NCI-H146 (cell line): ENCODE measurements at places on chromosomes 2 and 18.
A peak's percentile ranks its signal among the peaks of the same experiment; 100 is the strongest.

DNA sequence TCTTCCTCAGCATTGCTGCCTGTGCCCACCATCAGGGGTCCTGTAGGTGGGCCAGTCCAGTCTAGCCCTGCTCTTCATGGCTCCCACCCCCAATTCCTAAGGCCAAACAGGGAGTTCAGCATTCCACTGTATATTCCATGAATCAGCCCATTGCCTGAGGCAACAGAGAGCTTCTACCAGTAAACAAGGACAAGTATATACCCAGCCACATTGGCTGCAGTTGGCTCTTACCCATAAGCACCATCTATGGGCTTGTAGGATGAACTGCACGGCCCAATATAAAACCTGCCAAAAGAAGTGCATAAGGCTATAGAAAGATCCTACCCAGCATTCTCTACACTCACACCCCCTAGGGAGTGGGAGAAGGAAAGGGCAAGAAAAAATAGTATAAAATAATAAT lies 95.1 kb upstream of the SALL3 start:
- DNase-seq: no peak

GRCh38 chr18:36255072-36255698 lies 42.3 kb upstream of the FHOD3 start:
- DNase-seq: no peak

- DNase-seq: no peak
These were observed 3.0 kb upstream of the NMUR1 start for GRCh38 chr2:231533086-231533776.

DNA sequence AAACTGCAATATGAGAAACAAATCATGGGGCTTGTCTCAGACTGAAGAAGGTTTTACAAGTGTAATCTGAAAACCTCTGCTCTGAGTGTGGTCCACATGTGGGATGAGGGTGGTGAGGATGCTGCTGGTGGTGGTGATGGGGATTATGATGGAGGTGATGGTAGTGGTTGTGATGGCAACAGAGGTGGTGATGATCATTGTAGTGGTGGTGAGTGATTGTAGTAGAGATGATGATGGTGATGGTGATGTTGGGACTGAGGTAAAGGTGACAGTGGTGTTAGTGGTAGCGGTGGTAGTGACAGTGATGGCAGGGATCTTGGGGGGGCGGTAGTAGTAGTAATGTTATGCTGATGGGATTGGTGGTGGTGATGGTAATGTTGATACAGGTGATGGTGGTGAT lies 217.8 kb downstream of the ANAPC1 start:
- no peak for DNase-seq

- DNase-seq: no peak
These were observed 42.5 kb upstream of the ATP6V1B1 start for GRCh38 chr2:70893186-70893585.

DNA sequence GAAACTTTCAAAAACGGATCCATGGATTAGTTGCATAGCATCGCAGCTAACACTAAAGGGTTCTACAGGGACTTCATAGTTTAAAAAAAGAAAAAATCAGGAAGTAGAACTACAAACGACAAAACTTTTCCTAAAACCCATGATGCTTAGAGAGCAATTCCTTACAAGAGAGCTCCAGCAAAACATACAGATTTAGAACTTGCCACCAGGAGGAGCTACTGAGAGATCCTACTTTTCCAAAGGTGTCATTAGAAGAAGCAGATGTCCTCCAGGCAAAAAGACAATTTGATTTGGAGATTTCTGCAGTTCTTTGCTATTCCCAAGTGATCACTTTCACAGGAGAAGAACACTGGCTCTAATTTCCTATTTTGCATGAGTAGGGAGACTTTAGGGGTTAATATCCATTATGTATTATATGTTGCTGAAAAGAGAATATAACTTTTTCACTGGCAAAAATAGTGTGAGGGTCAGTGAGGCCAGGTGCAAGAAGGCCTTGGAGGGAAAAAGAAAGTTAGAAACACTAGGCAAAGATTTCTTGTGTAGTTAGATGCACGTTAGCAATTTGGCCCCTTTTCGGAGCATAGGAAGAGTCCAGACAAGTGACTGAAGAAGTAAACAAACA lies 436.2 kb downstream of the SUCLG1 start:
- peak; percentile 36 for DNase-seq

DNA sequence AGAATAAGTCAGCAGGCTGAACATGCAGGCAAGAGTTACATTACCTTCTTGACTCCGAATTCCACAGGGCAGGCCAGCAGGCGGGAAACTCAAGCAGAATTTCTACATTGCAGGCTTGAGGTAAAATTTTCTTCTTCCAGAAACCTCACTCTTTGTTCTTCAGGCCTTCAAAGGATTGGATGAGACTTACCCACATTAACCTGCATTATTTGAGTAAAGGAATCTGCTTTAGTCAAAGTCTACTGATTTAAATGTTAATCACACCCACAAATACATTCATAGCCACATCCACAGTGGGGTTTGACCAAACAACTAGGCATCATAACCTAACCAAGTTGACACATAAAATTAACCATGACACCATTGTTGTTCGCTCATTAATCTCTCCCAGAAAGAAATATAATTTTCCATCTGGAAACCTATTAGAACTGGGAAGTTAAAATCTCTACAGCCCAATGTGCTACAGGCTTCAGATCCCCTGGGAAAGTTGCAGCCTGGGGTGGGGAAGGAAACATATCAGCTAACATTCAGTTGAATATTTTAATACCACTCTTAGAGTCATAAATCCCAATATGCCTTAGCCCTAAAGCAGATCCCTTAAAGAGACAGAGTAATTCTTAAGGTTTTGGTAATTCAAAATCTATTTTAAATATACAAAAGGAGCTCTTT lies 468.2 kb upstream of the TNP1 start:
- DNase-seq: no peak

GRCh38 chr2:6352247-6352646 lies 513.5 kb downstream of the CMPK2 start:
- no peak for DNase-seq

DNA sequence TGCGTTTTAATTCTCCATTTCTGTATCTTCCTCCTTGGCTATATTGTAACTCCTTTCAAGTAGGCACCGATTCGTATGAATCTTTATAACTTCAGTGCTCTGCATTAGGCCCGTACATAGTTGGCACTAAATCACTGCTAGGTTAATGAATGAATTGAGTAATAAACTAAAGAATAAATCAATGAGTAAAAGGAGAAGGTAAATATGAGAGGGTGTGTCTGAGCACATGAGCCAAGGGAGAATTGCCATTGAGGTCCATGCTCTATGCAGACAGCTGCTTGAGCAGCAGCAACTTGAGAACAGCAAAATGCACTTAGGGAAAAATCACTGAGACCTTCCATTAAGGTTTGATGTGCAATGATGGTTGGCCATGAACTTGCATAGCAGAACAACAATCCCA lies 11.2 kb upstream of the TRPM8 start:
- no peak for DNase-seq

GRCh38 chr2:239911641-239912071 lies 113.5 kb downstream of the NDUFA10 start:
- no peak for DNase-seq

- no peak for DNase-seq
These were observed 174.5 kb downstream of the CTIF start for GRCh38 chr18:48713309-48713708.

GRCh38 chr2:73947412-73948018 lies 20.8 kb downstream of the DGUOK start:
- DNase-seq: no peak

GRCh38 chr18:28151434-28151833 lies 25.5 kb downstream of the CDH2 start:
- DNase-seq: no peak

GRCh38 chr18:37567061-37567993 lies 1.7 kb upstream of the CELF4 start:
- peak; percentile 67 for DNase-seq

- no peak for DNase-seq
These were observed 214.4 kb upstream of the EPC2 start for GRCh38 chr2:148430101-148430500.

DNA sequence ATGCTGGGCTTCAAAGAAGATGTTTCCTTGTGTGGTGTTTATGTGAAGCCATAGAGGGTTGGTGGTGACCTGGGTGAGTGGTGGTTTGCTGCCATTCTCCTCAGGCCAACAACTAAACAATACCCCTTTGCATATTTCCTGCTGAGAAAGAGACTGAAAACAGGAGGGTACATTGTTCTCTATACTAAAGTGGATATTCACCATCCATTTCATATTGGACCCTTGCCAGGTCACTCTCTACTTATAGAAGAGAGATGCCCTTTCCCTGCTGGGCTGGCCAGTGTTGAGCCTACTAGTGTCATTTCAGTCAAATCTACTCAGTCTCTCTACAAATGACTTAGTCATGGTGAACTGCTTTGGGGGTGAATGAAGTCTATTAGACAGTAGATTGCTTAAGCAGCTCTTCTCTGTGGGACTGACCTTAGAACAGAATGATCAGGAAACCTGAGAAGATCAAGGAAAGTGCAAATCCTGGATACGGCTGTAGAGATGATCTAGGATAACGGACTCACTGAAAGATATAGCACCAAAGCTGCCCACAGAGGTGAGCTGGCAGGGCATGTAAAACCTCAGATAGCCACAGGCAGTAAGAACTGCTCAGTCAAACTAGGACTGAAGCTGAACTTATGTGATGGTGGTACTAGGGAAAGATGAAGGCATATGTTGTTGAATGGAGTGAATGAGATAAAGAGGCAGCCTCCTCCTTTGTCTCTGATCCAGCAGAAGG lies 154.9 kb downstream of the MYO3B start:
- peak; percentile 91 for DNase-seq

DNA sequence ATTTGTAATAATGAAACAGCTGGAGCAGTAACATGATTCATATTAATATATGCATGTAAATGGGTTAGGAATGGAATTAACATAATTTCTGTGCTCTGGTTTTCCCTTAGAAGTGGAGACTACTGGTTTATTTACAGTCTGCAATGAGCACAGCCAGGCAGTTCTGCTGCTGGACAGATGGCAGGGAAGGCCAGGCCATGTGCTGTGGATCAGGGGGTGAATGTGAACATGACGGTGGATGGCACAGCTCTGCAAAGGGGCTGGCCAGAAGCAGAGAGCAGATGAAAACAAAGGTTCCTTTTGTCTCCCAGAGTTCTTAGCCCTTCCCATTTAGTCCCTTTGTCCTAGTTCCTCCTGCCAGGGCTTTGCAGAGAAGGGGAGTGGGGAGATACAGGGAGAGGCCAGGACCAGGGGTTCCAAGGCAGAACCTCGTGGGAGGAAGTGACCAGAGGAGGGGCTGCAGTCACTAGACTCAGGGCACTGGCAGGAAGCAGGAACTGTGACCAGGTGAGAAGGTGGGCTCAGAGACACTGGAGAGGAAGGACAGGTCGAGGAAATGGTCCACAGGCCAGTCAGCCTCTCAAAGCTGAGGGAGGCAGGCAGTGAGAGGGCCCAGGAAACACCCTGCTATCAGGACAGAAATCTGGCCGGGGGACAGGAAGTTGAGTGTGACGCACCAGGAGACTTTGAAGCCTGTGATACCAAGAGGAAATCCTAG lies 112.9 kb upstream of the ATP8B1 start:
- peak; percentile 81 for DNase-seq

DNA sequence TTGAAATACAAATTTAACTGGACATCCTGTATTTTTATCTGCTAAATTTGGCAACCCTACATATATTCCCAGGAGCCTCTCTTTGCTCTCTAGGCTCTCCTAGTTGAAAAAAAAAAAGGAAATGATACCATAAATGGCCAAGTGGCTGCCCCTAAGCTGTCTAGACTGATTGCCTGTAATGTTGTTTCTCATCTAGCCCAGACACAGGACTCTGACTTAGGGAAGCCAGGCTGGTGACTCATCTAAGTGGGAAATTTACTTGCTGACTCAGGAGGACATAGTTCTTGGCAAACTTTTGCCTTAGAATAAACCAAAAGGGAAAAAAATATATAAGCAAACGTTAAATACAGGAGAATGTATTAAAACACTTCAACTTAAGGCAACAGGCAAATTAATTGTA lies 14.6 kb upstream of the ITGAV start:
- DNase-seq: no peak

DNA sequence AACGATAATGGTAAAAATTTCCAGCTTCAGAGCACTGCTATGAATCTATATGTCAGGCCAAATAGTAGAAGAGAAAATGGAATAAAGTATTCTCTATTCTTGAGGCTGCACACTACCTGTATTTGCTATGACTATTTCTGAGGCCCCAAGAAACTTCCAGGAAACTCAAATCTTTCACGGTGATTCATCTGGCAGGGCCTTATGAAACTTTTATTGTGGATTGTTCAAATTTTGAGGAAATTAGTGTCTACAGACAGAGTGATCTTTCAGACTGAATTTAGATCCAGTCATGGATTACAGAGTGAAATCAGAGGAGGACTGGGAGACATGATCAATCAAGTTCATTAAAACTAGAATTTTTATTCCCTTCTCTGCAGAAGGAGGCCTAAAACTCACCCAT lies 4.1 kb upstream of the VSNL1 start:
- DNase-seq: no peak

DNA sequence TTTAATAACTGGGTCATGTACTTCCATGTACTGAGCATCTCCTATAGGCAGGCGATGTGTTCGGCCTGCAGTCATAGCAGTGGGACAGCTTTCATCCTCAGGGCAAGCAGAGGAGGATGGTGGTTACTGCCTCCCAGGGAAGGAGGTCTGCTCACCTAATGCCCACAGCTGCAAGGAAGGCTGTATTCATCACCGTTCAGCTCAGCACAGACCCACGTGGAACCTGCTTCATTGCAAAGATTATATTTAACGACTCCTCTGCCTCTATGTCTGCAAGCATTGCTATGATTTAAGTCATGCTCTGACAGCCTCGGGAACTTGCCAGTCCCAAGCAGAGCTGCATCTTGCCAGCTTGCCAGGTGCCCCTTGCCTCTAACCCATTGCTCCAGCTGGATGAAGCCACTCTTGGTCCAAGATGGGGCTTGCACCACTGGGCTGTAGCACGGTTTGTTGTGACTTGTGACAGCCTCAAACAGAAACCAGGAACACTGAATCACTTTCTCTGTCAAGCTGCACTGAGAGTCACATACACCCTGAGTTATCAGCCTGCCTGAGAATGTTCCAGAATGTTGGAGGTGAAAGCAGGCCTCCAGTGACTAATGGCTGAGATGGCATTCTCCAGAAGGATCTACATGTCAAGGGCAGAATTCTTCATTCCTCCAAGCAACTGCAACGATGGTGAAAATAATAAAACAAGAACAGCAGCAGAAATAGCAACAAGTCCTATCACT lies 651.1 kb upstream of the ID2 start:
- DNase-seq: no peak

GRCh38 chr2:145302451-145302850 lies 782.5 kb upstream of the ZEB2 start:
- no peak for DNase-seq
